ENCODE measurements at places on chromosomes 3 and 15.

- DNase-seq: no peak
These were observed 165.6 kb downstream of the NSMCE3 start for GRCh38 chr15:29103824-29104565.

- DNase-seq: no peak
These were observed 172 bp downstream of the ITPKA start for GRCh38 chr15:41493902-41494189.

- no peak for DNase-seq
These were observed 10.2 kb upstream of the PLXND1 start for GRCh38 chr3:129616713-129617112.

DNA sequence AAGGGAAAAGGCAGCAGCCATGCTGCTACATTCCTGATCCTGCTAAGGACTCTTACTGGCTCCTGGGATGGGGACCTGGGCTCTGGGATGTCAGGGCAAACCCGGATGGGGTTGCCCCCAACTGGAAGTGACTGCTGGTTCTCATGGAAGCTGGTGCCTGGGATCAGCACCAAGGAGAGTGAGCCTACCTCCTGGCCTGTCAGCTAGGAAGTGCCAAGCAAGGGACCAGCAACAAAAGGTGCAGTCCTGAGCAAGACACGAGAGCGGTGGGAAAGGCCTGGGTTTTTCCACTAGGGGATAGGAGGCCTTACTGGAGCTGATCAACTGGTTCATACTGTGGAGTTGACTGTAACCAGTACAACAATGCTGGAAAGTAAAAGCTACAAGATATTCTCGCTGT, 47.9 kb upstream of the SYNM start:
- no peak for DNase-seq

- no peak for DNase-seq
These were observed 128.4 kb upstream of the IGF1R start for GRCh38 chr15:98519767-98520550.

DNA sequence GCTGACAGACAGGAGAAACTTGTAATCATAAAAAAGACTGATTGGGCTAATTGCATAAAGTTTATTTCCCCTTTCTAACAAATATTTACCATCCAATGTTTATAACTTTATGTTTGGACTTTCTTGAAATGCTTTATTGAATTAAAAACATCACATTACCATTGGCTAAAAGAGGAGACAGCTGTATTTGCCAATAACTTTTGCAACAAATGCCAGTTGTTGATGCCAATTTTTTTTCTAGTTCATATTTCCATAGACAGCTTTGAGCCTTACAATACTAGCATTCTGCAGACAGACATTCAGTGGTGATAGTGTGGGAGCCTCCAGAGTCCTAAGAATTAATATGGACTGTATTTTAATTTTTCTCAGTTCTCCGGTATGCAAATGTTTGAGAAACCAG, 198.4 kb downstream of the ADAMTS17 start:
- no peak for DNase-seq

- DNase-seq: no peak
These were observed 29.0 kb upstream of the ATP10A start for GRCh38 chr15:25892126-25892525.

- DNase-seq: no peak
These were observed 73.3 kb upstream of the UBE2E2 start for GRCh38 chr3:23129817-23130216.

- no peak for DNase-seq
These were observed 31.0 kb downstream of the P3H2 start for GRCh38 chr3:190089711-190090110.

GRCh38 chr15:80588801-80589200, 106.3 kb upstream of the ABHD17C start:
- no peak for DNase-seq

Measured in NCI-H1930 (cell line).